ENCODE measurements at places on chromosomes 1 and 21. TPM values are rescaled to one million over a fixed set of nuclear protein-coding genes. Genes with fewer than 3 reads are reported as not detected.
A peak's percentile ranks its signal among the peaks of the same experiment; 100 is the strongest.

Gene TNFRSF4
- 1.1 TPM for polyA plus RNA-seq

Gene MMEL1
- polyA plus RNA-seq: 14.3 TPM

- no peak overlapping the region for H3K27ac ChIP-seq
- no peaks in the 10 kb centered on the region for H3K36me3 ChIP-seq
- DNase-seq: no peak
These were observed 215.1 kb downstream of the NCAM2 start for GRCh38 chr21:21213297-21213696.

- peaks cover 4% of the 10 kb centered on the region for H3K4me1 ChIP-seq
- peaks cover 45% of the 10 kb centered on the region for H3K36me3 ChIP-seq
- H3K27ac ChIP-seq: peak overlapping the region; percentile 24
- peak; percentile 74 for DNase-seq
These were observed 13.6 kb downstream of the MTR start for GRCh38 chr1:236808564-236809130.

DNA sequence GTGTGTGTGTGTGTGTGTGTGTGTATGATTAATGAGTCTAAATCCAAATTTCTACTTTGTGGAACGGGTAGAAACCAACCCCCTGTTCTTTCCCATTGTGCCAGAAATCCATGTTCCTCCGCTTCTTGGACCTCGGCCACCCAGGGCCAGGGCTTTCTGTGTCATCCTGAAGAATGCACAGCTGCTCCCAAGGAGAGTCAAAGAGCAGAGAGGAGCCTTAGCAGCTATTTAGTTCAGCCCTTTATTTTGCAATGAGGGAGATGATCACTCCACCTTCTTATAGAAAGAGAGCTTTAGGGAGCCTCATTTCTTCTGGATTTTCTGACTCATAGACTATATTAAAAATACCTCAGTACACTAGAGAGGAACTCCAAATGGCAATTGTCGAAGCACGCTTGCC lies 489.3 kb upstream of the VAMP3 start:
- H3K27ac ChIP-seq: no peak overlapping the region
- no peaks in the 10 kb centered on the region for H3K36me3 ChIP-seq

DNA sequence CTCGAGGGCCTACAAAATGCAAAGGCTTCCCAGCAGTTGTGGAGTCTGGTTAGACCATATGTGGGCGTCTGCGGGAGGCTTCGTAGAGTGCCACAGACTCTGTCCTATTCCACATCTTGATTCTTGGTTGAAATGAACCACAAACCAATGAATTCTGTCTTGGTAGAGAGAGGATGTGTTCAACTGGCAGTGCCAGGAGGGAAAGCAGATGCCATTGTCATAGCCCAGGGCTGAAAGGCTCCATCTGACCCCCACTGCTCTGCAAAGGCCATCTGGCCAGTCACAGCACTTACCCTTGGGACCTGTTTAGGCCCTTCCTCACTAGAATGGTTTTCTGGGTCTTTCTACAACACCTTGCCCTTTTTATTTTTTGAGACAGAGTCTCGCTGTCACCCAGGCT lies 22.1 kb downstream of the ACOT11 start:
- no peak for DNase-seq
- no peak overlapping the region for H3K4me3 ChIP-seq
- peaks cover 19% of the 10 kb centered on the region for H3K4me1 ChIP-seq
- no peaks in the 10 kb centered on the region for H3K27me3 ChIP-seq
- peaks cover 14% of the 10 kb centered on the region for H3K36me3 ChIP-seq
- H3K27ac ChIP-seq: no peak overlapping the region

GRCh38 chr1:143720087-143721023 lies 251.4 kb downstream of the FAM72C start:
- peaks cover 25% of the 10 kb centered on the region for H3K27me3 ChIP-seq
- H3K27ac ChIP-seq: no peak overlapping the region
- DNase-seq: no peak
- H3K4me3 ChIP-seq: no peak overlapping the region

DNA sequence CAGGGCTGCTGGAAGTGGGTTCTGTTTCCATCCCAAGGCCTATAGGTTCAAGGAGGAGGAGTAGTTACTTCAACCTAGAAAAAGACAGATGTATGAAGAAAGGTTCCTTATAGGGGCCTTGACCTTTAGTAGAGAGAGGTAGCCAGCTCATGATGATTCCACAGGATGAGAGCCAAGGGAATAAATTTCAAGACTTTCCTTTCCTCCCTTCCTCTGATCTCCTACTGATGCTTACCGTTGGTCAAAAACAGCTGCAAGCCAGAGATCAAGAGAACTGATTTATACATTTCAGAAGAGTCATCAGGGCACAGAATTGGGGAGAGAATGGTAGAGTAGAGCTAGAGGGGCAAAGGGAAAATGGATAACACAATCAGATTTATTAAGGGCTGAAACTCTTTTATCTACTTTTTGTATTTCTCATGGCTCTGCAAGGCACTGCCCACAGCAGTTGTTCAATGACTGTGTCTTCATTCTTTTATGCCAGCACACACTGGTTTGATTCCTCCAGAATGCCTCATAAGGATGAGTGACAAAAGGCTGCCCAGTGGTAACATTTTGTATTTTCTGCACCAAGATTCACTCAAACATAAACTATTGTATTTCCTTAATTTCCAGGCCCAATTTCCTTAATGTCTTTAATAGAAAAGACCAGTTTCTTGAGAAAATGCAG lies 37.4 kb downstream of the AK5 start:
- no peaks in the 10 kb centered on the region for H3K27me3 ChIP-seq
- no peak for DNase-seq
- no peak overlapping the region for H3K4me3 ChIP-seq
- no peak overlapping the region for H3K27ac ChIP-seq
- H3K36me3 ChIP-seq: no peaks in the 10 kb centered on the region
- H3K4me1 ChIP-seq: no peaks in the 10 kb centered on the region
